Right ventricle myocardium superior (tissue), 1 donor: ENCODE measurements at places on chromosomes 2 and 18. TPM values are rescaled to one million over a fixed set of nuclear protein-coding genes. Genes with fewer than 3 reads are reported as not detected.

GRCh38 chr2:191976436-191976835, 129.5 kb upstream of the CAVIN2 start:
- no peak for DNase-seq

GRCh38 chr2:150063432-150063889, 424.0 kb downstream of the RND3 start:
- DNase-seq, result no peak

- no peak for DNase-seq
These were observed 12.8 kb downstream of the CKAP2L start for GRCh38 chr2:112751451-112752197.

GRCh38 chr2:177053038-177053437, 159.6 kb upstream of the HNRNPA3 start:
- no peak for DNase-seq

GRCh38 chr2:8577573-8577972, 104.3 kb upstream of the ID2 start:
- no peak for DNase-seq

GRCh38 chr2:231182513-231182899, 15.9 kb upstream of the ARMC9 start:
- DNase-seq, result no peak

GRCh38 chr2:170512266-170512665, 202.9 kb upstream of the SP5 start:
- no peak for DNase-seq

DNA sequence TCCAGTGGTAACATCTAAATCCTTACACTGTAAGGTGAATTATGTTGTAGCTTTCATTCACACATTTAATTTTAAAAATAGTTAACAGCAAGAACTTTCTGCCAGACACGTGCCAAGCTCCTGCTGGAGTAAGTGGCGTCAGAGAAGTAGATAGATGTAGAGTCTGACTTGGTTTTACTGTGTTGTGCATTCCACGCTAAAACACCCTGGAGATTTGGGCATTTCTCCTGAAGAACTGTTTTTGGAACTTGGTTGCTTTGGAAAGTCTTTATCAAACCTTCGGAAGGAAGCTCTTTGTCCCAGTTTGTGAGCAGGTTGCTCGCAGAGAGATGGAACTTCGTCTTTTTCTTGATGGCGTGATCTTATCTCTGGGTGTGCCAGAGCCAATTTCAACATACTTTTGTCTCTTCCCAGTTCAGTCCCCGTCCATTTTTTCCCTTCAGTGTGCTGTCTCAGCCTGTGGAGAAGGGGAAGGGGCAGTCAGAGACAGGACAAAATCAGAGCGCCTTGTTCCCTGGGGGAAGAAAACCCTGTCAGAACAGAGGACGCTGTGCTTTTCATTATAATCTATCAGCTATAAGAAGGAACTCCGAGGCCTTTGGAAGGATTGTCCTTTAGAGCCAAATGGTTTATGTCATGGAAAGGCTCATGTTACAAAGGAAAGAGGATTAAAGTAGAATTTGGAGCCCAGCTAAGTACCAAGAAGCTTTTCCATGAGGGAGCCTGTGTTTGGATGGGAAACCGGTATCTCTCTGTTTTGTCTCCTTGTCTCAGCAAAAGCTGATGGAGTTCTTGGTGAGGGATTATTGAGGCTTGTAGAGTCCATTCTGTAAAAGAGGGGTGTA, 18.9 kb downstream of the GRHL1 start:
- DNase-seq, result no peak

FAM110C gene
- total RNA-seq, result 1.9 TPM

DNA sequence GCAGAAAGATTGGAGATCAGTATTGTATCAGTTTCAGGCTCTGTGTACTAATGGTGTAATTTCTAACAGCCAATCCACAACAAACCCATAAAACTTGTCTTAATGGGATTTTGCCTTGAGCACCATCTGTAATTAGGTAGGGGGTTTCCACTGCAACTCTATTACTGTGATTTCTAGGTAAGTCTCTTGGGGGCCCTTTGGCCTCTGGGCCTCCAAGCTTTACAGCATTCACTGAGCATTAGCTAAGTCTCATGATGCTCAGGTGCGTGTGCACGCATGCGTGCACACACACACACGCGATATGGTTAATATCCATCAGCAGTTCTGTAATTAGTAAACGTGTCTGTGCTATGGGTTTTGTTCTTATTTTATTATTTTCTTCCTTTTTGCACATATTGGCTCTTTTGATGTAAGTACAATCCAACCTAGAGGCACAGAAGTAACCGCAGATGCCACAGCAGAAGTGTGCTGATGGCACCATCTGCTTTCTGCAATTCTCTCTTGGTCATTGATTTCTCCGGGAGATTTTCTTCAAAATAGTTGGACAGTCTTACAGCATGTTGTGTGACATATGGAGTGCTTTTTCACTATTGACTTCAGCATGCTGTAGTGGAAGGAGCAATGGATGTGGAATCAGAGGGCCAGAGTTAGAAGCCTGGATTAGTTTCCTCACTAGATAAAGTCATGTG, 592.0 kb downstream of the LRRTM4 start:
- DNase-seq, result no peak

DNA sequence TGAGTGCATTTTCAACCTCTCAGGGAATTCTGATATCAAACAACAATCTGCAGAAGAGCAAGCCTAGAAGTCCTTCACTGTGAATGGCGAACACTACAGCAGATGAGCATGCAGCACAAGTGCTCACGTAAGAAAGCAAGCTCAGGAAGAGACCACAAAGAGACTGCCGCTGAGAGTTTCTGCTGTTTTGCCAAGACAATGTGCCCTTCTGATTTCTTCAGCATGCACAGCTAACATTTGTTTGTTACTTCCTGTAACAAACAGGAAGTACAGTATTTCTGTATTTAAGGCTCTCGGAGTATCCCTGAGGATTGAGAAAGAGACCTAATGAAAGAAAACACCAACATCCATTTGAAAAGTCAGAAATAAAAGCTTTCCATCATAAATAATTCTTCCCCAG, 45.9 kb downstream of the MBOAT2 start:
- DNase-seq, result no peak

- DNase-seq, result no peak
These were observed 227.8 kb upstream of the CDH2 start for GRCh38 chr18:28404694-28405093.

GRCh38 chr2:106280722-106281446, 86.8 kb upstream of the UXS1 start:
- DNase-seq, result no peak

NAT8 gene
- total RNA-seq, result not detected

ITGAV gene
- total RNA-seq, result 124 TPM

ANKRD29 gene
- 7.0 TPM for total RNA-seq

MATN3 gene
- total RNA-seq, result 0.16 TPM

SMC6 gene
- total RNA-seq, result 12.1 TPM

- no peak for DNase-seq
These were observed 78.3 kb upstream of the CRIM1 start for GRCh38 chr2:36277146-36277808.

CD28 gene
- total RNA-seq, result 0.75 TPM

- DNase-seq, result no peak
These were observed 491.4 kb upstream of the CRIM1 start for GRCh38 chr2:35864141-35864540.

GRCh38 chr2:60873381-60873780, 8.0 kb upstream of the REL start:
- no peak for DNase-seq

DNA sequence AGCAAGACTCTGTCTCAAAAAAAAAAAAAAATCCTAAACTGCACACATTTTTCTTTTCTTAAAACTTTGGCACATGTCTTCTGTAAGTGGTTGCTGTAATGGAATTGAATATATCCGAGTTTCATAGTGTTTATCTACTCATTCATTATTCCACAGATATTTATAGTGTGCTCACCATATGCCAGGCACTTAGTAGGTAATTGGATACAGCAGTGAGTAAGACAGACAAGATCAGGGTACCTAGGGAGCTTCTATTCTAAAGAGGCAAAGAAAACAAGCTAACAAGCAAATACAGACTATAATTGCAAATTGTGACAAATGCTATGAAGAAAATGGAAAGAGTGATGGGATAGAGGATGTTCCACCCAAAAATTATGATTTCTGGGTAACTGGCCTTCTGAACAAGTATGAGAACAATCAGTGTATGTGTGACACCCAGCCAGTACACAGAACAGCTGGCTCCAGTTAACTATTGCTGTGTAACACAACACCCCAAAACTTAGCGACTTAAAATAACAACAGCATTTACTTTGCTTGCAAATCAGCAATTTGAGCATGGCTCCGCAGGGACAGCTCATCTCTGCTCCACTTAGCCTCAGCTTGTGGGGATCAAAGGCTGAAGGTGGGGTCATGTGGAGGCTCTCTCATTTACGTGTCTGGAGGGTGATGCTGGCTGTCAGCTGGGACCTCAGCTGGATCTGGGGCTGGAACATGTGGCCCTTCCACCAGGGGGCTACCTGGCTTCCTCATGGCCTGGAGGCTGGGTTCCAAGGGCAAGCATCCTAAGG, 224.9 kb downstream of the INSIG2 start:
- DNase-seq, result no peak

WNT6 gene
- 2.6 TPM for total RNA-seq
